Caco-2 (cell line): ENCODE measurements at places on chromosomes 16 and 17.

- DNase-seq: no peak
These were observed 22.4 kb upstream of the SCNN1B start for GRCh38 chr16:23279721-23280153.

GRCh38 chr17:82367724-82368524 is 3.6 kb upstream of the UTS2R start:
- DNase-seq: peak; percentile 93

DNA sequence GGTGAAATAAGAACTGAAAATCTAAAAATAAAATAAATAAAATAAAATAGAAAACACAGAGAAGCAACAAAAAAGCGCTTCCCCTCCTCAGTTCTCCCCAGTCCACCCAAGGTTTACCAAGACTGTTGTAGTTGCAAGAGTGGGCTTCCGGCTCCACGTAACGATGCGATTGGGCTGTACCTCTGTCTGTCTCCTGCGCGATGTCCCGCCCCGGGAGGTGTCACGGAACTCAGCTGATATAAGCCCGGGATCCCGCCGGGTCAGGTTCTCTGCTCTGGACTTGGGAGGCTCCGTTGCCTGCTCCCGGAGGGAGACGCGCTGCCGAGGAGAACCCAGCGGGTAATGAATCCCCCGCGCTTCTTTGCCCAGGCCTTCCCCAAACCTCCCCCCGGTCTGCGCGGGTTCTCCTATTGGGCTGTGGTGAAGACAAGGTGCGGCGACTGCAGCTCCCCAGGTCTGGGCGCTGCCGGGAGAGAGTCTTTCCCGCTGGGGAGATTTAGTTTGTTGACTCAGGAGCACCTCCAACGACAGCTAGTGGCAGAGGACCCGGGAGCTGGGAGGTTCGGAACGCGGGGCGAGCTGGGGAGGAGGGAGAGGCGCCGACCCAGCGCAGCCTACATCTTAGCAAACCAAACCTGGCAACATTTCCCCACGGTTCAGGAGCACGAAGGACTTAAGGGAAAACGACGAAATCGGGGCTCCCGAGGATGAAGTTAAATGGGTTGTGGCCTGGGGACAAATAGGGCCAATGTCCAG is at the start of gene SLFN5:
TSS of gene SLFN5 (plus strand) at position 268 of the 756 bp plus-strand sequence. CDS start 15,619 bp downstream, outside the sequence.
- peak; percentile 90 for DNase-seq

DNA sequence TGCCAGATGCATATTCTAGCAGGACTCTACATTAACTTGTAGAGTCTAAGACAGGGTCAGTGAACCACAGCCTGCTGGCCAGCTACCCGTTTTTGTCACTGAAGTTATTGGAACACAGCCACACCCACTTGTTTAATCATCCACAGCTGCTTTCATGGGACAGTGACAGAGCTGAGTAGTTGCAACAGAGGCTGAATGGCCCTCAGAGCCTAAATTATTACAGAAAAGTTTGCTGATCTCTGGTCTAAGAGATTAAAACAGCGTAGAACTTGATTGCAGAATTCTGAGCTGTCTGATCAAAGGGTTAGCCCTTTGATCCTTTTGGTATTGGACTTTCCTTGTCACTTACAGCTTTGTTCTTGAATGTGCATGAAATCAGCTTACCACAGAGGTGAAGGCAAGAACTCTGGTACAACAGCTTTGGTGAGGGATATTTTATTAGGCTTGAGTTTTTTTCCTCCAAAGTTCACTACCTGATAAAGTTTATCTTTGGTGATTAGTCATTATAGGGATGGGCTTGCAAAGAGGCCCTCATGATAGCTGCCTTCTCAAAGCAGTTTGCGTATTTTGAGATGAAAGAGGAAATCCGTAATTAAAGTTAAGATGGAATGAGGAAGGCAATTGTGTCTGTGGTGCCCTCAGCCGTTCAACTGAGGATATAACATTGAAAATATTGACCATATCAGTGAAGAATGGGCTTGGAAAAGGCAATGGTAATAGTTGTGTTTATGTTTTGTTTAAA is 23.6 kb downstream of the ALDH3A2 start:
- peak; percentile 80 for DNase-seq

- DNase-seq: no peak
These were observed 6.2 kb downstream of the TMEM97 start for GRCh38 chr17:28325211-28325610.

DNA sequence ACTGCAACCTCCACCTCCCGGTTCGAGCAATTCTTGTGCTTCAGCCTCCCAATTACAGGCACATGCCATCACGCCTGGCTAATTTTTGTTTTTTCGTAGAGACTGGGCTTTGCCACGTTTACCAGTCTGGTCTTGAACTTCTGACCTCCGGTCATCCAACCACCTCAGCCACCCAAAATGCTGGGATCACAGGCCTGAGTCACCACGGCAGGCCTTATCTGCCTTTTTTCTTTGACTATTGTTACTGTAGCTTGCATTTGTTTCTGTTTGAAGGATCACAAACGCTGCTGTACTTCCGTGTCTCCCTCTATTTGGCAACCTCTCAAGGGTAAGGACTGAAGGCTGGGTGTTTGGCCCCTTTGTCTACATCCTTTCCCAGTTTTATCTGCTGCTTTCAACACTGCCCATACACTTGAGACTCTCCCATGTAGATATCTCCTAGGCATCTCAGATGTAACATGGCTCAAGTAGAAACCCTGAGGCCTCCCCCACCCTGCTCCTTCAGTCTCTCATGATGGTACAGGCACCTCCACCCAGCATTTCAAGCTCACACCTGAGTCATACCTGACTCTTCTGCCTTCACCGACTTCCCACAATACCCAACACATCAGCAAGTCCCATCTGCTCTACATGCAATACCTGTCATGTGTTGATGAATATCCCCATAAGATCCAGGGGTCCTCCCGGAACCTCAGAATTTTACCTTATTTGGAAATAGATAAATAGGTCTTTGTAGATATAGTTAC is 219.0 kb downstream of the CPPED1 start:
- no peak for DNase-seq

DNA sequence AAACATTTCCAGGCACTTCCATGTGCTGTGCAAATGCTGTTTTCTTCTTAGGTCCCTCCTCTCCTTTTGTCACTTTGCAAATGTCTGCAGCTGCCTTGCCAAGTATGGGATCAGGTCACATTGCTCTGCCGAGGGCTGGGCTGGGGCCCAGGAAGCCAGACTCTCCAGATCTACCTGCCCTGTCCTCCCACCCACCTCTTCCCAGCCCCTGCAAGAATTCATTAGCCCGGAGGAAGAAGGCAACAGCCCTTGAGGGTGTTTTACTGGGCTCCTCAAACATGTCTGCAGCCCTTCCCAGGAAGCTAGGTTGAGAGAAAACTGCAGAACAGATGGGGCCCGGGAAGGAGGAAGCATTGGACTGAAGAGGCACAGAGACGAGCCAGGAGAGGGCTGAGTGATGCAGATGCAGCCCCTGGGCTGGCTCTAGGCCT is 47.1 kb downstream of the WSB1 start:
- DNase-seq: no peak

GRCh38 chr17:54861471-54861983 is 39.1 kb upstream of the TOM1L1 start:
- DNase-seq: no peak

- no peak for DNase-seq
These were observed 18.0 kb upstream of the HOXB9 start for GRCh38 chr17:48644159-48644558.

DNA sequence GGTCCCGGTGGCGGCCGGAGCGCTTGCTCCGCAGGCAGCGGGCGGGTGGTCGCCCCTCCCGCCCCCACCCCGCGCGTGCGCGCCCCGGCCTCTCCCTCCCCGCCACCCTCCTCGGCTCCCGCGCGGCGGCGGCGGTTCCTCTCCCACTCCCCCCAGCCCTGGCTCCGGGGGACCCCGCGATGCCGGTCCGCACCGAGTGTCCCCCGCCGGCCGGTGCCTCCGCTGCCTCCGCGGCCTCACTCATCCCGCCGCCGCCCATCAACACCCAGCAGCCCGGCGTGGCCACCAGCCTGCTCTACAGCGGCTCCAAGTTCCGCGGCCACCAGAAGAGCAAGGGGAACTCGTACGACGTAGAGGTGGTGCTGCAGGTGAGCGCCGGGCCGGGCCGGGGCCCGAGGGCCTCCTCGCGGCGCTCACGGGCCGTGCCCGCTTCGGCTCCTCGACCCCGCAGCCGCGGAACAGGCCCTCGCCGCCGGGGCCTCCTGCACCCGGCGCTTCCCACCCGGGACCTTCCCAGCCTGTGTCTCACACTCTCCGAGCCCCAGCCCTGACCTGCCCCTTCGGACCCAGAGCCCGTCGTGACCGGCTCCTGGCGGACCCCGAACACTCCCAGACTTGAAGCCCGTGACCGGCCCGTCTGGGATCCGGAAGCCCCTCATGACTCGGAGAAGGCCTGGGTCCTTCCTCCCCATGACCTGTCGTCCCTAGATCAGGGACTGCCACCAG is 490 bp downstream of the GID4 start:
- peak; percentile 65 for DNase-seq

DNA sequence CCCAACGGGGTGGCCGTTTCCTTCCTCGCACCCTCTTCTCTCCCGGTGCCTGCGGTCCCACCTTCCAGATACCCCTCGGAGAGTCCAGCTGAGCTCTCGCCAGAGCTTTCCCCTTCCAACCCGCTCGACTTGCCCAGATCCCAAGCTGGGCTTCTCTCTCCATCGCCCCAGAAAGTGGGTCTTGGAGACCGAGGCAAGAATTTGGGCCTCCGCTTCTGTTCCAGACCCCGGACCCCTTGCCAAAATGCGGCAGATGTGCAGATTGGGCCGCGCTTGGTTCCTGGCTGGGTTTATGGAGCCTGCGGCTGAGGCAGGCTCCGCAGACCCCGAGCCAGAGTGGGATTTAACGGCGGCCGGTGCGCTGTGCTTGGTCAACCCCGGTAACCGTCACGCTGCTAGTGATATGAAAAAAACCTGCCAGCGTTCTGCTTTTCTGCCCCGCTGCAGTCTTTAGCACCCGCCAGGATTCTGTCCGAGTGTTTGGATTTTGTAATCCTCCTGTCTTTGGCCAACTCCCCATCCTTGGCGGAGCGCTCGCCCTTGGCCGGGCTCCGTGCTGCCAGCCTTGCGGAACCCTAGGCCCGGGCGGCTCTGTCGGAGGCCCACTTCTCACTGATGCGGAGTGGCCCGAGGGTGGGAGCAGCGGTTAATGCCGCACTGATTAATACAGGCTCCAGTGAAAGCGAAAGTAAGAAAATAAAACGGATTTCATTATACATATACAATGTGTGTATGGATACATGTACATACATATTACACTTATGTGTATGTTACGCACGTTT is 754 bp upstream of the SLFN11 start:
- no peak for DNase-seq

GRCh38 chr17:32960815-32961214 is 30.8 kb upstream of the SPACA3 start:
- DNase-seq: no peak

- no peak for DNase-seq
These were observed 39.2 kb downstream of the GPATCH8 start for GRCh38 chr17:44464037-44464436.

DNA sequence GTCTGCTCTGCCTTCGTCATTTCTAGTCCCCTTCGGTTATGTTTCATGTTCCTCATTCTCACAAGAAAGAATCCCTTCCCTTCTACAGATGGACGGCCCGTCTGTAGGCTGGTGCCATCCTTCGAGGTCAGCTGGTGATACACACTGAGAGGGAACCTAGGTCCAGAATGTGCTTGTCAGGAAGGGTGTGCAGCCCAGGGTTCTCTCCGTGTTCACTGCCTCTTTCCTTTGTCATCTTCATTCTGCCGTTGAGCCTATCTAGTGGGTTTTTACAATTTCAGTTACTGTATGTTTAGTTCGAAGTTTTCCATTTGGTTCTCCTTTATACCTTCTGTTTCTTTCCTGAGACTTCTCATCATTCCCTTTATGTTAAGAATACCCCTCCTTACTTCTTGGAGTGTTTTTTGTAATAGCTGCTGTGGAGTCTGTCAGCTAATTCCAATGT is 18.9 kb downstream of the KIAA0513 start:
- DNase-seq: no peak

DNA sequence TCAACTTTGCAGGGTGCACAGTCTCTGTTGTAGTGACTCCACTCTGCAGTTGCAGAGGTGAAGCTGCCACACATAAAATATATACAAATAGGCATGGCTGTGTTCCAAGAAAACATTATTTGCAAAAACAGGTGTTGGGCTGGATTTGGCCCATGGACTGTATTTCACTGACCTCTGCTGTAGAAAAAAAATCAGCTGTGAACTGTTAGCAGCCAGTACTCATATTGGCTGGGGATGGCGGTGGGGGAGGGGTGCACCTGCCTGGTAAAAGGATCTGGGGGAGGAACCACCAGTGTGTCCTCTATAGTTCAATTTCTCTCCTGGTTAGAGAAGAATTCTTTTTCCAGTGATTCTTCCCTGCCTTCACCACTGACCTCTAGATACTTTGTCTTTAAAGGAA is 50.0 kb downstream of the SHISA9 start:
- no peak for DNase-seq

DNA sequence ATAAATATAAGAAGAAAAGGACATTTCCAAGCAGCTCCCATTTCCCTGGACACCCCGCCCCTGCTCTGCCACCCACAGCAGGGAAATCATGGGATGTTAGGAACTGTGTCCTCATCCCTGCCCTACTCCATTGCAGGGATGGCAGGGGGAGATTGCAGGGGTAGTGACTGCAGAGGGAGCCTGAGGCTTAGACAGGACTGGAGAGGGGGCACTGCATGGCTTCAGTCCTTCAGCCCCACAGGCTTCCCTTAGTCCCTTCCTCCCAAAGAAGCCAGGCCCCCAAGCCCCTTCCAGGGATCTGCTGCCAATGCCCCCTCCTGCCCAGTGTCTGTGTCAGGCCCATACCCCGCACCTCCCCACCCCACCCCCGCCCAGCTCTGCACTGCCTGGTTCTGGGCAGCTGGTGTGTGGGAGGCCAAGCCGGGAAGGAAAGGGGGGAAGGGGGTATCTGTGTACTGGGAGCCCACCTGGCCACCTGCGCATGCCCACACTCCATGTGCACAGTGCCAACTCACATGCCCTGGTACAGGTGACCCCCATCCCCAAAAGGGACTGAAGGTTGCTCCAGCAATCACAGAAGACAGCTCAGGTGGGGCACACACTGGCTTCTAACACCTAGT is 3.3 kb downstream of the RUNDC3A start:
- DNase-seq: no peak

GRCh38 chr17:32634167-32634566 is 147.4 kb downstream of the CDK5R1 start:
- DNase-seq: no peak

- no peak for DNase-seq
These were observed 2.3 kb downstream of the ALDH3A2 start for GRCh38 chr17:19650826-19651225.

- DNase-seq: no peak
These were observed 25.4 kb downstream of the METRNL start for GRCh38 chr17:83104577-83105505.

GRCh38 chr16:56226187-56226586 is 34.9 kb downstream of the GNAO1 start:
- no peak for DNase-seq

GRCh38 chr16:70254180-70254964 is 2.6 kb upstream of the EXOSC6 start:
- no peak for DNase-seq

GRCh38 chr16:57949013-57949412 is 21.9 kb downstream of the CNGB1 start:
- DNase-seq: no peak

DNA sequence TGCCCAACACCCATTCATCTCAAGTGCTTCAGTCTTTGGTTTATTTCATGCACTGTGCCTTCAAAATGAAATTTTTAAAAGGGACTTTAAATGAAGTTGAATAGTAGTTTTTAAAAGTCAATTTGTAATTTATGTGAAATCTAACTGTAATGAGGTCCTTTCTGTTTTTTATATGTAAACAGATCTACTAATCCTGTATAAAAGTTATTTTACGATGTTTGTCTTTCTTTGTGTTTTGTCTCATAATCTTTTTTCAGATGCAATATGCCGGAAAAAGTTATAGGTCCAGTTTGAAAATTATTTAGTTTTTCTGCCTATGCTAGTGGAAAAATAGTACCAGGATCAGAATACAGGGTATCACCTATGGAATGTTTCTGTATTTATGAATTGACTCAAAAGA is 8.7 kb upstream of the GOSR1 start:
- DNase-seq: no peak
